Activated naive CD4-positive, alpha-beta T cell treated with anti-CD3 and anti-CD28 coated beads, Interleukin-2, amount 50 U/mL, for 72 hours (primary cell): ENCODE measurements at places on chromosomes 11 and 22. TPM values are rescaled to one million over a fixed set of nuclear protein-coding genes. Genes with fewer than 3 reads are reported as not detected.
A peak's percentile ranks its signal among the peaks of the same experiment; 100 is the strongest.

DNA sequence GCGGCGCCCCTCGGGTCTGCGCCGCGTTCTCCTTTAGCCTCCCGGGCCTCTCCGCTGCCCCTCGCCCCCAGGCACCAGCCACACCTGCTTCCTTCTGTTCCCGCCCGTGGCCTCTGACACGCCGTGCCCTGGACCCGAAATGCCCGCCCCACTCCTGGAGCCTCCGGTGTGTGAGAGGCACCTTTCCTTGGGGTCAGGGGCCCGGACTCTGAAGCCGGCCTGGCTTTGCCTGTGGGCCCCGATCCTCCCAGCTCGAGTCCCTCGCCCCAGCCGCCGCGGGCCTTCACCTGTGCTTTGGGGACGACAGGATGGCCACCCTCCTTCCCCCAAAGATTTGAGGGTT is 661 bp upstream of the CDPF1 start:
- no peak for DNase-seq

Gene C11orf42
- not detected for total RNA-seq

- DNase-seq: no peak
Measured at GRCh38 chr11:33689085-33689484, 11.5 kb downstream of the C11orf91 start.

DNA sequence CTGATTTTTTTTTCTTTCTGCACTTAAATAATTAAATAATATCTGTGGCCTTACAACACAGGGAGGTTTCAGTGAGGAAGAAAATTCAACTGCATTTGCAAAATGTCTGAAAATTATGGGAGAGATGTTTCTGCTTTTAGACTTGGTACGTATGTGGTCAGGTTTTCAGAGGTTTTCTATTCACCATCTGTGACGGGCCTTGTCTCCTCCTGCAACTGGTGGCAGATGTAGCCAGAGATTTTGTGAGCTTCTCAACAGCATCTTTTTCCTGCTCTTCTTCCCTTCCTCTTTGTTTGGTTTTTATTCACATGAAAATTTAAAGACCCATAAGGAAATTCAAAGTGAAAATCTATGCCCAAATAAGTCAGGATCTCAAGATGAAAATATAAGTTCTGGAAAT is 38.3 kb downstream of the ZBTB16 start:
- no peak for DNase-seq

Gene DERL3
- 7.3 TPM for total RNA-seq

GRCh38 chr11:116207019-116207418 is 565.8 kb downstream of the BUD13 start:
- no peak for DNase-seq

Gene TMPRSS5
- total RNA-seq: 0.89 TPM

Gene UCP2
- total RNA-seq: 326 TPM

DNA sequence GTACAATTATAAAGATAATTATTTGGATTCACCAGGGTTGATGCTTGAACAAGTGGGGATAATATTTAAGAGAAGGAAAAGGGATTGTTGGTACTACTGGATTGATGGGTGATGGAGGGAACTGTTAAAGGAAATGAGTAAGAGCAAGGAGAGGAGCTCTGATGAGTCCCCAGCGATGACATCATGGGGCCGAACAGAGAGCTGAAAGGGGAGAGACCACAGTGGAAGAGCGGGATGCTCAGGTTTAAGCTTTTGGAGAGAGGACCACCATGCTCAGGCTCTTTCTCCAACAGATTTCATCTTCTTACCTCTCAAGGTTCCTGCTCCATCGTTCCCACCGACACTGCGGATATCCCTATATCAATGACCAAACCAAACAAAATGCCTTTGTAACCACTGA is 568.7 kb downstream of the ETS1 start:
- no peak for DNase-seq

DNA sequence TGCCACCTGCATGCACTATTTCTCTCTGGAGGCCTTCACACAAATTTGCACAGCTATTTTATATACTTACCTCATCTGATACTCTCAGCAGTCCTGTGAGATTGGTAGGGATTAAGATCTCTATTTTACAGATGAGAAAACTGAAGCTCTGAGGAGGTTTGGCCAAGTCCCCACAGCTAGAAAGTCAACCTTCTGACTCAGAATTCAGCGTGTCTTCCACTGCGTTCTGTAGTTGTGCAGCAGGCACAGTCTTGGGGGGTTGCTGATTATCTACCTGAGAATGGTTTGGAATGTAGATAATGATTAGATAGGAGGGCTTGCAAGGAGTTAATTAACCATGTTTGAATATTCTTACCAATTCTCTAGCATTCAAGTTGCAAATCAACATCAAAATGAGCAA is 2.5 kb upstream of the SORL1 start:
- no peak for DNase-seq

Gene C11orf65
- 0.66 TPM for total RNA-seq

- DNase-seq: no peak
Measured at GRCh38 chr11:67372321-67372992, 941 bp downstream of the CLCF1 start.

Gene NKAPD1
- total RNA-seq: 20.1 TPM

Gene OR56B1
- total RNA-seq: 0.93 TPM

DNA sequence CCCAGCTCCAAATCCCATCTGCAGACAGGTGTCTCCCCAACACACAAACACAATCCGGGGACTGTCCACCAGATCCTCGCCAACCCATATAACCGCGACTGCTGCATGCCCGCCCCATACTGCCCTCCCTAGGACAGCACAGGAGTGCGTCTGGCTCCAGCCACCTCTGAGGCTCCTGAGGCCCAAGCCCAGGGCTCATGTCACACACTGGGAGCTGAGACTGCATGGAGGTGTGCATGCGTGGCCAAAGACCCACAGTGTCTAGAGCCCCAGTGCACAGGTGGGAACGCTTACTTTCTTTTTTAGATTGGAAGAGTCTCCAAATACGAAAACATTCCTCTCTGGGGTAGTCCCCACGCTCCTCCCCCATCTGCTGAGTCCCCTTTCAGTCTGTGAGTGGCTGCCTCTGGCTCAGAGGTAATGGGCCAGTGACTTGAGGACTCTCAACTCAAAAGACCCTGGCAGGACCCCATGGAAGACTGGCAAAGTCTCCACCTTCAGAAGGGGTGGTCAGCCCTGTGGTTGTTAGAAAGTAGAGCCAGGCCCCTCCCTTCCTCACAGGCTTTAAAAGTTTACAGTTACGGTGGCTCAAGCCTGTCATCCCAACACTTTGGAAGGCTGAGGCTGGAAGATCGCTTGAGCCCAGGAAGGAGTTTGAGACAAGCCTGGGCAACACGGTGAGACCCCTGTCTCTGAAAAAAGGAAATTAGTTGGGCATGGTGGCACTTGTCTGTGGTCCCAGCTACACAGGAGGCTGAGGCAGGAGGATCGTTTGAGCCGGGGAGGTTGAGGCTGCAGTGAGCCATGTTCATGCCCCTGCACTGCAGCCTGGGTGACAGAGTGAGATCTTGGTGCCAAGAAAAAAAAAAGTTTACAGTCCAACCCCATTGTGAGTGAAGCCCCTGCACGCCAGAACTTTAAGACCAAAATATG is 2.3 kb downstream of the CBX7 start:
- DNase-seq: peak; percentile 54

Gene GAL
- 3.5 TPM for total RNA-seq

Gene MORC2
- total RNA-seq: 8.6 TPM
